ENCODE measurements at places on chromosomes 4 and X. TPM values are rescaled to one million over a fixed set of nuclear protein-coding genes. Genes with fewer than 3 reads are reported as not detected.

Gene USP51
- 4.6 TPM for total RNA-seq

Gene VCX
- total RNA-seq, result not detected

Gene HMGB2
- 76.8 TPM for total RNA-seq

Gene HSFX3
- not detected for total RNA-seq

Gene ITIH6
- total RNA-seq, result not detected

Gene GPC3
- total RNA-seq, result 43.0 TPM

Gene GPRASP3
- total RNA-seq, result 4.5 TPM

Gene DOK7
- 7.0 TPM for total RNA-seq

Gene MAGEC1
- total RNA-seq, result not detected

Gene RAB40AL
- 1.1 TPM for total RNA-seq

Gene EVC
- total RNA-seq, result 159 TPM

Gene FANCB
- 1.4 TPM for total RNA-seq

DNA sequence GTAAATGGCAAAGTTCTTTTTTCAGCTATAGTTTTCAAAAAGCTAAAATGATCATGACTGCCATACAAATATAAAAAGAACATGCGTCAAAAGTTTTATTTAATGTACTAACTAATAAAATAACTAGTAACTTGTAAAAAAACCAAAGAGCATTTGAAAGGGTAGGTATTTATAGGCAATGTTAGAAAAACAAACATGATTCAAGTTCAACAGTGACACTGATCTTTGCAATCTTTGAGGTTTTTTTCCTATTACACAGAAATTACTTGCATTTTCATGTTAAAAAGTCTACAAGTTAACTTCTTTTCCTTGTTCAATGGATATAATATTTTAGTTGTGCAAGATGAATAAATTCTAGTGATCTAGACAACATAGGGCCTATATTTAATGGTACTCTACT is 72.3 kb upstream of the GRID2 start:
- DNase-seq, result no peak

- DNase-seq, result peak; percentile 77
These were observed 2.4 kb upstream of the PCDH10 start for GRCh38 chr4:133146574-133147241.

DNA sequence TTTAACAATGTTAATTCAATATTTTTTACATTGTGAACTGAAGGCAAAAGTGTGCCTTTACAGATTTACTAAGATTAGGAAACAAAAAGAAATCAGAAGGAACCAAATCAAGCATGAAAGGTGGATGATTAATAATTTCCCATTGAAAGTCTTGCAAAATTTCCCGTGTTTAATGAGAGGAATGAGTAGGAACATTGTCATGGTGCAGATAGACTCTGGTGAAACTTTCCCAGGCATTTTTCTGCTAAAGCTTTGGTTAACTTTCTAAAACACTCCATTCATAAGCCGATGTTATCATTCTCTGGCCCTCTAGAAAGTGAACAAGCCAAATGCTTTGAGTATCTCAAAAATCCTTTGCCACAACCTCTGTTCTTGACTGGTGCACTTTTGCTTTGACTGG is 1522.8 kb upstream of the PABPC4L start:
- no peak for DNase-seq

- DNase-seq, result no peak
These were observed 13.2 kb upstream of the XIAP start for GRCh38 chrX:123846577-123847038.

GRCh38 chr4:118741301-118741855 is 56.2 kb downstream of the METTL14 start:
- no peak for DNase-seq

GRCh38 chr4:104500442-104500841 is 5.7 kb upstream of the CXXC4 start:
- DNase-seq, result no peak

- DNase-seq, result no peak
These were observed 353.6 kb upstream of the RPS6KA3 start for GRCh38 chrX:20620306-20620705.

DNA sequence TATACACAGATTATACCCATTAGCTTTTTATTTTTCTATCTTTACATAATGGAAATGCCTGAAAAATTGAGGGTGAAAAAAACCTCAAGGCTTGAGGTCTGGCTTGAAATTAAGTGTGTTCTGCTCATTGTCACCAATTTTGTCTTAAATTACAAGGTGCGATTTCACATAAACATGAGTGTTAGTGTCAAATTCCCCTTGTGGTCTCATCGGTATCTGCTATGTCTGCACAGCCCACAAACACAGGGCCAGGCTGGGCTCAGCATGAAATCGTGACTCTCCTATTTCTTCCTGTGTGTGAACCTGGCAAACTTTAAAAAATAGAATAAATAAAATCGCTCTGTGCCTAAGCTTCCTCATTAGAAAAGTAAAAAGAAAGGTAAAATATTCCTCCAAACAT is 109.1 kb downstream of the CRLF2 start:
- DNase-seq, result no peak

GRCh38 chr4:186366326-186366725 is 100.3 kb downstream of the F11 start:
- DNase-seq, result no peak

- DNase-seq, result no peak
These were observed 43.4 kb downstream of the EFNB1 start for GRCh38 chrX:68872171-68872570.

DNA sequence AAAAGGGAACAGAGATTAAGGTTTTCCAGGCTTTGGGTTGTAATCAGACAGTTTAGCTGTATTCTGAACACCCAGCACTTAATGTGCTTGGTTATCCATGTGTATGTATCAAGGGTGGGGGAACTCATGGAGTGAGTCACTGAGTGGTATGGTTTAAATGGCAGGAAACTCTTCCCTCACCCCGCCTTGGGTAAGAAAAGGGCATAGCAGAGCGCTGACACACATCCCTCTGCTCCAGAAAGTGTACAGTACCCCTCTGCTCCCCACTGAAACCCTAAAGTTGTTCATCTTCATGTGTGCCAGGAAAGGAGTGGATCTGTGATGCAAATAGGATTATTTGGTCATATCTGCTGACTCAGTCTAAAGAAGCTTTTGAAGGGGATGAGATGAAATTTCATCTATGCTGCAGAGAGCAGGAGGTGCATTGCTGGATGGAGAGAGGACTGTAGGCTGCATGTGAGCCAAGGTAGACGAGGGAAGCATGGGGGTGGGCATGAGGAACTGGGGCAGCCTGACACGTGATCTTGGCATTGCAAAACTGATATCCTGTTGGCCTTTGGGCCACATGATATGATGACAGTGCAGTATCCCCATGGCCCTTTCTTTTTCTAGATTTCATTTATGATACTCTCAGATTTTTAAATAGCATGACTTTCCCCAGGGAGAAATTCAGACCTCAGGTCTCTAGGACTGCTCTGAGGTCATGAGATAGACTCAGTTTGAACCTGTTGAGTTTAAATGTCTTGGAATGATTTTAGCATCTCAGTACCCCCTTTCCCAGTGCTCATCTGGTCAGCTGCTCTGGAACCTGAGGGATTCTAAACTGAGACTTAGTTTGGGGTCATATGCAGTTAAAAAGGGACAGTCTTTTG is 84.8 kb downstream of the TMEM164 start:
- DNase-seq, result no peak

DNA sequence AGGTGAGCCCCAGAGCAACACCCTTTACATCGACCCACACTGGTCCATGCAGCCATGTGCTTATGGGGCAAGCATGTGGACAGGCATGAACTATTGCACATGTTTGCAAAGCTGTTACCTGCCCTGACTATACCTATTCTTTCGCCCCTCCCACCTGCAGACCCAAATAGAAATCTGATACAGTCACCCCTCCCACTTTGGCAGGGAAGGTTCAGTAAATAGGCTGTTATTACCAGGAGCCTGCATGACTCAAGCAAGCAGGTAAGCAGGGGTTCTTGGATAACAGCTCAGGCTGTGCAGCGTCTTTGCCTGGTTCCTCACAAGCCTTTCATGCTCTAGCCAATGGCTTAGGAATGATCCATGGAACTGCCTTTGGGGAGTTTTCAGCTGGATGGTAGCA is 122.7 kb upstream of the DIPK2B start:
- no peak for DNase-seq

GRCh38 chr4:174559894-174560293 is 37.6 kb upstream of the HPGD start:
- DNase-seq, result no peak

DNA sequence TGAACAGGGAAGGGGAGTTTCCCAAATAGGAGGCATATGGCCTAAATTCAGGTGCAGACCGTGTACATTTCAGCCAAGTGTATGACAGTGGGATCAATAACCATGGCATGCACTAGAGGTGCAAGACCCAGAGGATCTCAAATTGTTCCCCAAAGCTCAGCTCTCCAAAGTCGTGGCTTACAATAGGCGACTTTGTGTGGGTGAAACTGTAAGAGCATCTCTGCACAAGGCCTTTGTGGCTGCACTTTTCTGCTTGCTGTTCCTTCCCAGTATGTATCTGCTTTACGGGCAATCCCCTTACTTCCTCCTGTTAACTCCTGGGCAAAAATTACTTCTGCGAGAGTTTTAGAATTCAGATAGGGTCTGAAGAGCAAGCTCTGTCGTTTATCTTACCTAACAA is 518.3 kb upstream of the ZFP42 start:
- no peak for DNase-seq

- DNase-seq, result no peak
These were observed 7.9 kb downstream of the GRK4 start for GRCh38 chr4:2971275-2971674.

- DNase-seq, result no peak
These were observed 89.5 kb downstream of the JAKMIP1 start for GRCh38 chr4:6110681-6111353.

GRCh38 chr4:184255361-184255760 is 37.7 kb upstream of the ENPP6 start:
- DNase-seq, result no peak

Data from kidney (tissue), 22 donors.